Tibial artery (tissue), 4 donors: ENCODE measurements at places on chromosomes 11 and 22.

GRCh38 chr11:76748948-76749347 is 34.2 kb upstream of the TSKU start:
- DNase-seq: no peak
- H3K27me3 ChIP-seq: no peaks in the 10 kb centered on the region
- no peaks in the 10 kb centered on the region for H3K36me3 ChIP-seq
- H3K4me1 ChIP-seq: peaks cover 15% of the 10 kb centered on the region
- peak overlapping the region; percentile 25 for H3K27ac ChIP-seq

- peak; percentile 28 for DNase-seq
- H3K27me3 ChIP-seq: no peaks in the 10 kb centered on the region
- H3K4me3 ChIP-seq: no peak overlapping the region
- no peak overlapping the region for H3K27ac ChIP-seq
These were observed 170.9 kb downstream of the MIAT start for GRCh38 chr22:26828311-26828710.

- no peak overlapping the region for H3K27ac ChIP-seq
- no peaks in the 10 kb centered on the region for H3K4me1 ChIP-seq
- no peak overlapping the region for H3K4me3 ChIP-seq
- no peaks in the 10 kb centered on the region for H3K36me3 ChIP-seq
- H3K27me3 ChIP-seq: no peaks in the 10 kb centered on the region
These were observed 132.2 kb upstream of the NECTIN1 start for GRCh38 chr11:119861160-119861559.

DNA sequence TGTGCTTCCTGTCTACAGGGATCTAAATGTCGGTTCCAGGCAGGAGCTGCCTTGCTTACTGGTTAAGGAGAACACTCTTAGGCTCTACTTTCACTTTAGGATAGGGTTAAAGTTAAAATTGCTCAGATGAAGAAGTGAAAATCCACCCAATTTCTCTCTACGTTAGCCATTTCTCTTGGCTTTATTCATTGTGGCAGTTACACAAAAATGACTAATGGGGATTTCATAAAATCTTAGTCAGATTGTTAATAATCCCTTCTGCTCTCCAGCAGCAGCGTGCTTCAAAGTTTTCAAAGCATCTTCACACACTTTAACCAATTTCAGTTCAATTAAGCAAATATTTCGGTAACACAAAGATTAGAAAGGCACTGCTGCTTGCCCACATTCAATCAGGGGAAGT is 58.4 kb upstream of the RCN1 start:
- H3K4me1 ChIP-seq: no peaks in the 10 kb centered on the region
- H3K27me3 ChIP-seq: no peaks in the 10 kb centered on the region

DNA sequence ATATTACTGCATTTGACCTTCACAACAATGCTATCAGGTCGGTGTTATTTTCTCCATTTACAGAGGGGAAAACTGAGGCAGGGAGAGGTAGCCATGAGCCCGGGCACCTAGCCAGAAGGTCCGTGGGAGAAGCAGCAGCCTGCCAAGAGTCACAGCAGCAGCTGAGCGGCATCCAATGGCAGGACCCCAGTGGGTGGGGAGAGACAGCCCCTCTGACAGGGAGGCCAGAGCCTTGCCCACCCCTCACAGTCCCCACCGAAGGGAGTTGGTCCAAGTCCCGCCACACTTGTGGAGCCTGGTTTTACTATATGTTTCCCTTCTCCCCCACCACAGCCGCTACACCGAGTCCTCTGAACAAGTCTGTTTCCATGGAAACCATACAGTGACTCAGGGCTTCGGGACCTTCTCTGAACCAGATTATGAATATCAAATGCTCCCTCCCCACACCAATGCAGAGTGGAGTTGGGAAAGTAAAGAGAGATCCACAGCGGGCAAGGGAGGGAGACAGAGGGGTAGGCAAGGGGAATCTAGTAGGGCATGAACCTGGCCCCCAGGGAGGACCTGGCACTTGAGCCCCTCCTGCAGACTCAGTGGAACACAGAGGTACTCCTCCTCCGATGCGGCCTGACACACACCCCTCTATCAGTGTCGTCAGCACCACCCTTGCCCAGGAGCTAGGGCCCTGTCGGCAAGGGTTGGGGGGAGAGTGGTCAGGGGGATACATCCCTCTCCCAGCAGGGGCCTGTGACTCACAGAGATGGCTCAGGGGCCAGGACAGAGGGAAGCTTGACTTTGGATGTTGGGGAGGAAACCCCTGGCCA is 2.5 kb downstream of the CHST1 start:
- no peaks in the 10 kb centered on the region for H3K27me3 ChIP-seq
- no peaks in the 10 kb centered on the region for H3K36me3 ChIP-seq
- DNase-seq: no peak
- peak overlapping the region; percentile 75 for H3K4me3 ChIP-seq
- H3K27ac ChIP-seq: peak overlapping the region; percentile 85

GRCh38 chr11:95293116-95293515 is 62.1 kb upstream of the SESN3 start:
- no peak overlapping the region for H3K27ac ChIP-seq
- H3K36me3 ChIP-seq: no peaks in the 10 kb centered on the region
- no peaks in the 10 kb centered on the region for H3K4me1 ChIP-seq
- H3K27me3 ChIP-seq: no peaks in the 10 kb centered on the region

GRCh38 chr11:9747828-9748227 is 84.0 kb downstream of the SWAP70 start:
- H3K4me3 ChIP-seq: no peak overlapping the region
- H3K36me3 ChIP-seq: peaks cover 45% of the 10 kb centered on the region
- peak overlapping the region; percentile 8 for H3K27ac ChIP-seq

- H3K4me3 ChIP-seq: no peak overlapping the region
- H3K36me3 ChIP-seq: no peaks in the 10 kb centered on the region
- no peak for DNase-seq
- H3K4me1 ChIP-seq: peaks cover 6% of the 10 kb centered on the region
- no peaks in the 10 kb centered on the region for H3K27me3 ChIP-seq
- no peak overlapping the region for H3K27ac ChIP-seq
These were observed 311.6 kb downstream of the AASDHPPT start for GRCh38 chr11:106389101-106389500.
